Effector memory CD8-positive, alpha-beta T cell (primary cell): ENCODE measurements at places on chromosomes 13 and 19.

- H3K27ac ChIP-seq = no peak overlapping the region
- H3K27me3 ChIP-seq = no peaks in the 10 kb centered on the region
- H3K4me3 ChIP-seq = no peak overlapping the region
- peaks cover 5% of the 10 kb centered on the region for H3K36me3 ChIP-seq
- peaks cover 18% of the 10 kb centered on the region for H3K4me1 ChIP-seq
Observed at GRCh38 chr13:112708560-112709240, 18.9 kb downstream of the ATP11A start.

DNA sequence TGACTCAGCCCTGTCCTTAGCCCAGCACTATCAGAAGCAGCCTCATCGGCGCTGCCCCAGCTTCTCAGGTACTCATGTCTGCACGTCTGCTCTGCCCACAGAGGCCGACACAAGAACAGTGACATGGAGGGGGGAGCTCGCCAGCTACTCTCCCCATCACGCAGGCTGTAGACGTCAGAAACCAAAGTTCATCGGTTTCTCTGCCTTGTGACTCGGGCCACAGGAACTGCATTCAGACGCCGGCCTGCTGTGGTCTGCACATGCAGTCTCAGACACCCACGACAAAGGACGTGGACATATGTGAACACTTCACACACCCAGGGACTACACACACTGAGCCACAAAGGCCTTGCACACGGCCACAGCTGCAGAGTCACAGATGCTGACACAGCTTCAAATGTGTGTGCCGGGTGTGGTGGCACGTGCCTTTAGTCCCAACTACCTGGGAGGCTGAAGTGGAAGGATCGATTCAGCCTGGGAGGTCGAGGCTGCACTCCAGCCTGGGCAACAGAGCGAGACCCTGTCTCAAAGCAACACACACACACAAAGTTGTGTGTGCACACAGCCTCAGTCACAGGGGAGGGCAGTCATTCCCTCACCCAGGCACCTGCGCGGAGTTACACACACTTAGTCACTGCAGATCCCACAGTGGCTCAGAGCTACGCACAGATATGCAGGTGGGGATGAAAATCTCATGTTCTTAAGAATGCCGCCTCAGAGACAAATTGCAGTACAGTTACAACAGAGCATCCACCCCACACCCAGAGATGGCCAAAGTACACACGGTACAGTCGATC is 4.9 kb upstream of the ZFP36 start:
- peaks cover 59% of the 10 kb centered on the region for H3K4me1 ChIP-seq
- H3K27ac ChIP-seq = peak overlapping the region; percentile 100
- H3K4me3 ChIP-seq = peak overlapping the region; percentile 87
- peak; percentile 87 for DNase-seq
- H3K27me3 ChIP-seq = no peaks in the 10 kb centered on the region
- peaks cover 83% of the 10 kb centered on the region for H3K36me3 ChIP-seq

- H3K27me3 ChIP-seq = peaks cover 49% of the 10 kb centered on the region
- H3K27ac ChIP-seq = no peak overlapping the region
- DNase-seq = no peak
- H3K4me3 ChIP-seq = no peak overlapping the region
- peaks cover 3% of the 10 kb centered on the region for H3K36me3 ChIP-seq
Observed at GRCh38 chr13:33362986-33363727, 77.6 kb upstream of the STARD13 start.

DNA sequence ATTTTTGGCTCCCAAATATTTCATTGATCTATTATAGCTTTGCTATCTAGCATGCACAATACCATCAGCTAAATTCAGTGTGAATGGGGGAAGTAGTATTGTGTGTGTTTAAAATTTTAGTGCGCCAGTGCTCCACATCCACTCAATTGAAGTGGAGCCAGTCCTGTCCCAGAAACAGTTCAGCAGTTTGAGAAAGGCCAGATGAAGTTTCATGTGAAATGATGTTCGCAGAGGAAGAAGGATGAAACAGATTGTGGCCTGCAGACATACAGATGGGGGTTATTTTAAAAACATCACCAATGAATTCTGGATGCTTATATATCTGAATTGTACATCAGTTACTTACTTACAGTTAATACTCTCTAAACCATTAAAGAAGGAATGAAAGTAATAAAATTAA is 129.4 kb downstream of the SPRY2 start:
- no peaks in the 10 kb centered on the region for H3K36me3 ChIP-seq
- H3K4me1 ChIP-seq = no peaks in the 10 kb centered on the region
- no peak overlapping the region for H3K27ac ChIP-seq

GRCh38 chr19:15159251-15159650 is 41.5 kb downstream of the NOTCH3 start:
- no peak overlapping the region for H3K27ac ChIP-seq
- no peaks in the 10 kb centered on the region for H3K36me3 ChIP-seq
- no peak overlapping the region for H3K4me3 ChIP-seq
- peaks cover 25% of the 10 kb centered on the region for H3K27me3 ChIP-seq
- no peaks in the 10 kb centered on the region for H3K4me1 ChIP-seq
- no peak for DNase-seq

GRCh38 chr19:18446145-18446810 is 8.3 kb upstream of the ISYNA1 start:
- H3K36me3 ChIP-seq = peaks cover 94% of the 10 kb centered on the region
- no peaks in the 10 kb centered on the region for H3K27me3 ChIP-seq
- DNase-seq = no peak

DNA sequence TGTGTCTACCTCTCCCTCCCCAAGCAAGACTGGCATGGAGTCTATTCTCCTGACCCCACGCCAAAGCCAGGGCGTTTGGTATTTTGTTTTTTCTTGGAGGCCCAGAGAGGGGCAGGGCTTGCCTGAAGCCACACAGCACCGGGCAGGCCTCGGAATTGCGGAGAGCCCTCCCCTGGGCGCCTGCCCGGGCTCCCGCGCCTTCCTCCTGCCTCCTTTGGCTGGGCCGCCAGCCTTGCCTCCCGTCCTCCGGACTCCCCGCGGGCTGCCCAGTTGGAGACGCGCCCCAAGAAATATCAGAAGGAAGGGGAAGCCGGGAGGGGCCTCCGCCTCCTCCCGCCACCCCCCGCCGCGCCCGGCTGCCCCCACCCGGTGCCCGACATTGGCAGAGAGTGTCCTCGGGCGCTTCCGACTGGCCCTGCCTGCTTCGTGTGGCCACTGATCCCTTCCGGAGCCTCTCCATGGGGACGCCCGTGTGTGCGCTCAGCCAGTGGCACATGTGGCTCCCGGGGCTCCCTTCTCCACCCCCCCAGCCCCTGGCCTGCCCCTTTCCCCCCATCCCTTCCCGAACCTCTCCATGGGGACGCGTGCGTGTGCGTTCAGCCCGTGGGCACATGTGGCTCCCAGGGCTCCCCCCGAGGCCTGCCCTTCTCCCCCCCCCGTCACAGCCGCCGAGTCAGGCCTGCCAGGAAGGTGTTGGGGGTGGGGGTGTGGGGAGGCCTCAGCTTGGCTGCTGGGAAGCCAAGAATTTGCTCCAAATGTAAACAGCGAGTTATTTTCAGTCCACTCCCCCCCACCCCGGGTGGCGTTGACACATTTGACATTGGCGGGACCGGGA is 37.3 kb downstream of the NFIC start:
- H3K4me3 ChIP-seq = no peak overlapping the region
- H3K36me3 ChIP-seq = peaks cover 3% of the 10 kb centered on the region
- no peaks in the 10 kb centered on the region for H3K4me1 ChIP-seq
- no peaks in the 10 kb centered on the region for H3K27me3 ChIP-seq
- no peak for DNase-seq
- no peak overlapping the region for H3K27ac ChIP-seq
